Common myeloid progenitor, CD34-positive (primary cell): ENCODE measurements at places on chromosomes 7 and 10.

DNA sequence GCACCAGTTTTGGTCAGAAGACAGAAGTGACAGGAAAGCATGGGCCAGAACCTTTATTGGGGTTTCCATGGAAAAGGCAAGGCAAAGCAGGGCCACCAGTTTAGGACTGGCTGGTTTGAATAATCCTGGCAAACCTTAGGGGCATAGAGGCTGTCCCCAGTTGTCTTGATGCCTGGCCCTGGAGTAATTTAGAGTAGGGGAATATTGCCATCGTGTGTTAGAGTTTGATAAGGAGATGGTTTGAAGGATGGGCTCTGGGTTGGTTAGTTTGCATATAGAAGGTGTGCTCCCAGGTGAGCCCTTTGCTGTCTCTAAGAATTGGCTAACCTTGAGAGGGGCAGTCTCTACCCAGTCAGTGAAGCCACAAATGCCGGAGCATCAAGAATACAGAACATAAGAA is 79.6 kb downstream of the ZNF777 start:
- DNase-seq: no peak

- no peak for DNase-seq
Observed at GRCh38 chr7:139023076-139023475, 12.8 kb downstream of the ZC3HAV1L start.

DNA sequence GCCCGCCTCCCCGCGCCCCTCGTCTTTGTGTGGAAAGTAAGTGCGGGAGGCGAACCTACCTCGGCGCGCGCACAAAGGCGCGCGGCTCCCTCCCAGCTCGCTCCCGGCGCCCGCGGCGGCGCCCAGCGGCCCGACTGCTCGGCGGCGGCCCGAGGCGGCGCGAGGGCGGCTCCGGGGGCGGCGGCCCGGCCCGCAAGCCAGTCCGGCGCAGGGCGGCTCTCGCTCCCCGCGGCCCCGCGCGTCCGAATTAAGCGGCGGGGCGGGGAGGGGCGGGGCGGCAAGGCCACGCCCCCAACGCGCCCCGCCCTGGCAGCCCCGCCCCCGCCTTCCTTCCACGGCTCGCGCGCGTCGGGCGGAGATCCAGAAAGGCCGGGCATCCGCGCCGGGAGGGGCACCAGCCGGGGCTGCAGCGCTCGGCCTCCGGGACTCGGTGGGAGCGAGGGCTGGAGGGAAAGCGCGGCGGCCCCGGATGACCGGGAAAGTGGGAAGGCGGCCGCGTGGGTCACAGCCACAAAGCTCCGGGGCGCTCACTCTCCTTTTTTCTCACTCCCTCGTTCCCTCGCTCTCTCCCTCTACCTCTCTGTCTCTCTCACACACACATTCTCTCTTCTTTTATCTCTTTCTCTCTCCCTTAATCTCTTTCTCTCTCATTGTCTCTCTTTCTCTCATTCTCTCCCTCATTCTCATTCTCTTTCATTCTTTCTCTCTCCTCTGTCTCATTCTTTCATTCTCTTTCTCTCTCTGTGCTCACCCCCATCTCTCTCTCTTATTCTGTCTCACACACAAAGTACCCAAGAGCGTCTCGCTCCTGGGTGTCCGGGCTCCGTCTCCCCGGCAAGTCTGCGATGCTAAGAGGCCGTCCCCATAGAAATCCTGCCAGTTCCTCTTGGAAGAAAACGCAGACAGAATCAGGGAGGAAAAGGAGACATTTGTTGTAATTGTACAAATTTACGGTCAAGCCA is 170.2 kb downstream of the FAM107B start:
- DNase-seq: peak; percentile 54

DNA sequence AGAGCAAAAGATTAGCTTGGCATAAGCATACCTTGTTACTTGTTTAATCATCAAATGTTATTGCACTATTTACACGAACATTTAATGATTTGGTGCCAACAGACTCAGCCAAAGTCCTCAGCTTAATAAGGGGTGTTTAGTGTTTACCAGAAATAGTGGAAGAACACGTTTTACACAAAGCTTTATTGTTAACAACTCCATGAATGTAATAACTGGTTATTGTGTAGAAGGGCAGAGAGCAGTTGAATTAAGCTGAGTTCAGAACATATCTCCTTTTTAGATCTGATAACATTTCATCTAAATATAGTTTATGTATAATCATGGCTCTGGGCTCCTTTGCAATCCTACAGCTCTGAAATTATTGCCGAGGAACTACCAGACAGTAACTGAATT is 99.1 kb downstream of the CABCOCO1 start:
- DNase-seq: no peak

DNA sequence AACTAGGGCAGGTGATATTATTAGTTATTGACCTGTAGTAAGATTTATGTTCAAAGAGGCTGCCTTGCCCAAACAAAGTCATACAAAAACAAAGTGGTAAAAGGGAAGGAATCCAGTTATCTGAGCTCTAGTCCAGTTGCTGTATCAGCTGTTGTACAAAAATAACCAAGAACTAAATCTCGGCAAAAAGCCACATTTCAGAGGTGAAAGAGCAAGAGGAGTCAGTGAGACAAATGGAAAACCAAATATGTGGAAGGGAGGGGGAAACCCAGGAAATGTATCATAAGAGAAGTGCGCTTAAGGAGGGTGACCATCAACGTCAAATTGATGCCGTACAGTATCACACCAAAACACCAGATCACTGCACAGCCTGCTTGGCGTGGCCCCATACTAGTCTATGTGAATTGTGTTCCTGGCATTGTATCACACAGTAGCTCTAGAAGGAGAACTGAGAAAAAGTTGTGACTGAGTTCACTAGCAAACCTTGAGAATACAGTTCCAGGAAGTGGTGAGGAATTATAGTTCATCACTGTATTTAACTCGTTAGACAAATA is 6.4 kb downstream of the AGBL3 start:
- no peak for DNase-seq

DNA sequence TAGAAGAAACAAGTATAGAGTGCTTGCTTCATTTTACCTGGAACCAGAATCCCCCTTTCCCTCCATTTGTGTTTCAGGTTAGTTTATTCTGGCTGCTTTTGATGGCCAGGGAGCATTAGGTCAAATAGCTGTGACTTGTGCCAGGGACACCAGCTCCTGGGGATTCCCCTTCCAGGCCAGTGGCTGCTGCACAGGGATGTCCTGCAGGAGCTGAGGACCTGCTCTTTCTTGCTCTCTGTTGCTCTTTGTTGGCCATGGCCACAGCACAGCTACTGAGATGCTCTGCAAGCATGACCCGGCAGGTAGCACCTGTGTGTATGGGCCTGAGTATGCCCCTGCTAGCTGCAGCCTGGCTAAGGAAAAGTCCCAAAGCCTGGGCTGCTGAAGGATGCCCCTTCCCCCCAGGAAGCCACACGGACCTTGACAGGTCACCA is 208.9 kb downstream of the EBF3 start:
- no peak for DNase-seq

GRCh38 chr10:29784175-29784773 is 149.5 kb upstream of the SVIL start:
- peak; percentile 87 for DNase-seq

GRCh38 chr10:126422567-126422966 is 34.3 kb upstream of the ADAM12 start:
- DNase-seq: no peak

DNA sequence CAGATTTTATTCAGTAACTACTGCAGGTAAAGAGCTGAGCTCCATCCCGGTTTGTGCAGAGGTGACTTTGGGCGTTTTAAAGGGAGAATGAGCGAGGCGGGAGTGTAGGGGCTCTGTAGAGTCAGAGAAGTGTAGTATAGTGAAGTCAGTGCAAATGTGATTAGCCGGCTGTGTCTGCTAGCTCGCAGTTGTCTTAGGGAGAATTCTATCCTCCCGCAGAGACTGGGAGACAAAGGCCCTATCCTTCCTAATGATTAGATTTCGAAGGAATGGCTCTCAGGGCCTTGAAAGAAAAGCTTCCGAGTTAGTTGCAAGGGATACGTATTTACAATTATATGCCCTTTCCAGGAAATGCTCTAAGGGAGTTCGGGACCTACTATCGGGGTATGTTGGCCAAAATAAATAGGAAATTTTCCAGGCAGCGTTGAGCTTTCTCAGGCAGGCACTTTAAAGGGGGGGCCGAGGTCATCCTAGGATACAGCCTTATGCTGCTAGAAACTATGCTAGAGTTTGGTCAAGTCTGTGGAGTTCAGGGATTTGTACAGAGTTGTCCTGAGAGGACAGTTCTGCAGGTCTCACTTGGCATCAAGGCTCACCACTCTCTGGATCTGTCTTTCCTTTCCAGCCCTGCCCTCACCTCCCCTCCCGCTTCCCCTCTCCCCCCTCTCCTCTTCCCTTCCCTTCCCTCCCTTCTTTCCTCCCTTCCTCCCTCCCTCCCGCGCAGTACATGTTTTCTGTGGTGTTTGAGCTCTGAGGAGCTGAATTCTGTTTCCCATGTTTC is 825 bp downstream of the MRPL32 start:
- DNase-seq: no peak

GRCh38 chr10:12801214-12802087 is 200.1 kb downstream of the CCDC3 start:
- DNase-seq: no peak

DNA sequence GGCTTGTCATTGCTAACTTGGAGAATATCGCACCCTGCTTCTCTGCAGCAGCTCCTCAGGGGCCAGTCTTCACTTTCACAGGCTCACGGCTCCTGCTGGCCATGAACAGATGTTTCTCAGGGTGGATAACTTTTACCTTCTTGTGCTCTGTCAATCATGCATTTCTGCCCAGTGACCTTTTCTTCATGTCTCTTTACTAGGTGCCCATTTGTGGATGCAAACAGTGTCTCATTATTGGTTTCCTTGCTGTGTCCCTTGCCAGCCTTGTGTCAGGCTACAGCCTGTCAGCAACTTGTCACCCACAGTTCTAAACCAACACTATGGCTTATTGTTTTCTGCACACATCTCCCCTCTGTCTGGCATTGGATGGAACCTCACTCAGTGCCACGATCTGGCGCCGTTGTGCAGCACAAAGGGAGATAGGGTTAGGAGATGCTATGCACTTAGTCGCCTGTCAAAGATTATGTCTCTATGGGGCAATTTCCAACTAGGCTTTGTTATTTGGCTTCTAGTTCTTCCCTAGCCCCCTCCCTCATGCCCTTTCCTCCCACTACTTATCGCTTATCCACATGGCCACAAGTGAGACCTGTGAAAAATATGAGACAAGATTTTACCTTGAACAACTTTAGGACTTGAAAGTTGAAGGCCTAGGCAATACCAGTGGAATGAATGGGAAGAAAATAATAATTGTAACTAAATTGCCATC is 45.7 kb upstream of the NXPH1 start:
- no peak for DNase-seq

- no peak for DNase-seq
Observed at GRCh38 chr7:107051376-107051775, 6.9 kb downstream of the PRKAR2B start.

DNA sequence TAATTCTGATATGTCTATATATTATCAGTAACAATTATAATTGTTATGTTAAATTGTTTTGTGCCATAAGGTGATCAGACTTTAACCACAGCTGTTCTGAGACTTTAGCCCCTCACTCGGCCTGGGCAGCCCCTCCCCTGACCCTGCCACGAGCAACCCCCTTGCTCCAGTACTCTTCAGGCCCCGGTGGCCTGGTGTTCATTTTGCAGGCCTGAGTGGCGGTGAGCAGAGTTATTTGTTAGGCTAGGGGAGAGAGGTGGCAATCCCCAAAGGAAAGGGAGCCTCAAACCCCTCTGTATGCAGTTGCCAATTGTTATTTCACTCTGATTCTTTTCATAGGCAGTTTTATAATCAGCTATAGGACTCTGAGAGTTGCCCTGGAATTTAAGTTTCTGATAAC is 22.9 kb upstream of the CREB3L2 start:
- DNase-seq: no peak

DNA sequence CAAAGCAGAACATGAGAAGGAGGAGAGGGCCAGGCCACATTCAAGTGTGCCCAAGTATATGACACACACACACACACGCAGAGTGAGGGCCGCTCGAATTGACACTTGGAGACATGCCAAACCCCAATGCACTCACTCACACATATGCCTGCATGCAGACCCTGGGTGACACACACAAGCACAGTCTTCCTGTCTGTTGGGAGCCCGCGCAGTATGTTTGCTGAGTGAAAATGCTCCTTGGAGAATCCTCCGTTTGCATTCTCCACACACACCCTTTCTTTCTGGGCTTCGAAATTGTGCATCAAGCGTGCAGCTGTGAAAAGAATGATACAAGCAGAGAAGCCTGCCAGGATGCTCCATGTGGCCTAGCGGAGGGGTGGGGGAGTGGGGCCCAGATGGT is 120.9 kb downstream of the PLXNA4 start:
- DNase-seq: peak; percentile 38

GRCh38 chr10:101007099-101007711 is 7.6 kb downstream of the LZTS2 start:
- DNase-seq: peak; percentile 16

DNA sequence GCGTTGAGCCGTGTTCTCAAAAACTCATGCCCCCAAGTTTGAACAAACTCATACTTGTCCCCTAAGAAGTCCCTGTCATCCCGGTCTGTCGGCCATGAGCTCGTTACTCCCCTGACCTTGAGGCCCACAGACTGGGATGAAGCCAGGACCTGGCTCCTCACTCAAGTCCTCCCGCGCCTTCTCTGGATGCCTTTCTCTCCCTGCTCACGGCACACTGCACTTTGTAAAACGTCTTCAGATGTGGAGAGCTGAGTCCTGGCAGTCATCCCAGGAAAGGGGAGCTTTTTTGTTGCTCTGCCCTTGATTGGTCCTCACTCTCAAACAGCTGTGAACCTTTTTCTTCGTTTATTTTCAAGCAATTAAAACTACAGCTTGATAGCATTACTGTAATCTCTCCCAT is 110.8 kb downstream of the JAZF1 start:
- no peak for DNase-seq

GRCh38 chr10:124380256-124380995 is 38.3 kb downstream of the OAT start:
- DNase-seq: peak; percentile 18

GRCh38 chr10:21814866-21815265 is 188.7 kb downstream of the DNAJC1 start:
- no peak for DNase-seq

DNA sequence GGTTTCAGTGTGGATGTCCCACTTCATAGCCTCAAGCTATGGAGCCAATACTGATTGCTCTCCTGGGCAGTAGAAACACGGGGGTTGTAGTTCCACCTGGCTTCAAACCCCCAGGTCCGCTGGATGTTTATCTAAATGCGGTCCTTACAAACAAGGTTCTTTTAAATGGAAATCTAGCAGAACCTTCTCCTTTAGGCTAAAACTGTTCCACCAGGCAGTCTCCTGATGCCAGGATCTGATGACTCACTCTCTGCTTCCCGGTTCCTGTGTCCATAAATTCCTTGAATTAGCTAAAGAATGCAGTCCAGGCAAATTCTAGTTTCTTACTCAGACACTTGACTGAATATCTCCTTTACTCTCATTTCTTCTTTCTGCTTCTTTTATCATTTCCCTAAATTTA is 108.4 kb upstream of the FAM3C start:
- DNase-seq: no peak

- DNase-seq: peak; percentile 85
Observed at GRCh38 chr7:142385491-142386340, 127.9 kb upstream of the PRSS58 start.

GRCh38 chr7:77258014-77258413 is 58.4 kb upstream of the FGL2 start:
- DNase-seq: no peak
